Endothelial cell (in vitro differentiated cells): ENCODE measurements at places on chromosomes 1 and 21. TPM values are rescaled to one million over a fixed set of nuclear protein-coding genes. Genes with fewer than 3 reads are reported as not detected.

DNA sequence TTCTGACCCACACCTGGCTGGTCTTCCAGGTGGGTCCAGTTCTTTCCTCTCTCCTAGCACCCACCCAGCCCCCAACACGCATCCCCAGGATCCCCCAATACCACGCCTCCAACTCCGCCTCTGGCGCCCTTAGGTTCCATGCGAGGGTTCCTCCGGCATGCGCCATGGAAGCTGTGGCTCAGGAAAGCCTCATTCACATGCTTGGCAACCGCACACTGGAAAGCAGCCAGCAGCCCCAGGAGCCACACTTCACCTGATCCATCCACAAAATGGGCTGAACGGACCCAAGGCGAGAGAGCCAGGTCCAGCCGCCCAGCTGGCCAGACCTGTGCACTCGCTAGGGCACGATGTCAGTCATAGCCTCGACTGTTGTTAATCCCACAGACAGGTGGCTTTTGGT is 161.2 kb downstream of the PSMG1 start:
- no peak for DNase-seq

- DNase-seq, result no peak
Observed at GRCh38 chr1:171138980-171139379, 46.1 kb upstream of the FMO2 start.

GRCh38 chr1:226604560-226605317 is 56.2 kb downstream of the STUM start:
- DNase-seq, result no peak

DNA sequence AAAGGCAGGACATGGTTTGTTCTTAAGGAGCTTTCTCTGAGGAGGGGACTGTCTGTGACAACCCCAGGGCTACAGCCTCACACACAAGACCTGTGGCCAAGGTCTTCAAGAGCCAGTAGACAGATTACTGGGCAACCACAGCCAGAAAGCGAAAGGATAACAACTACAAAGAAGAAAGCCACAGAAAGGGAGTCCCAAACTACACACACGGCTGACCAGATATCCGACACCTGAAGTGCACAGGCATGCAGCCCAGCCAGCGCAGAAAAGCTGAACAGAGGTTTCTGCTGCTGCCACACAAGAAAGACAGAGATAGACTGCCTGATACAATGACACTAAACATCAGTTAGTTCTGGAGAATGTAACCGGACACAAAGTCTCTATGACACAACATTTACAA is 21.4 kb upstream of the NADK start:
- no peak for DNase-seq

DNA sequence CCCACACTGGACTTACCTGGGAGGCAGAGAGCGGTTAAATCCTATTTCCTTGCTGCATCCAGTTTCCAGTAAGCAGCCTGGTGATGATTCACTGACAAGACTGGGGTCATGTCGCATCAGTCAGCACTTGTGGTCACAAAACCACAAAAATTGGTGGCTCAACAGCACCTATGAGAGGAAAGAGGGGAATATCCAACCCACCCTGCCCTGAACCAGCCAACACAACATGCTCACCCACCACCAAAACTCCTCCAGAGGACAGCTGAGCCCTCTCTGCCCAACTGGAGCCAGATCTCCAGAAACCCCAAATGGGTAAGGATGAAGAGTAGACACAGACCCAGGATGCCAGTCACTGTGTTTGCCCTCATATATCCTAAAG is 64.0 kb downstream of the CD46 start:
- no peak for DNase-seq

DNA sequence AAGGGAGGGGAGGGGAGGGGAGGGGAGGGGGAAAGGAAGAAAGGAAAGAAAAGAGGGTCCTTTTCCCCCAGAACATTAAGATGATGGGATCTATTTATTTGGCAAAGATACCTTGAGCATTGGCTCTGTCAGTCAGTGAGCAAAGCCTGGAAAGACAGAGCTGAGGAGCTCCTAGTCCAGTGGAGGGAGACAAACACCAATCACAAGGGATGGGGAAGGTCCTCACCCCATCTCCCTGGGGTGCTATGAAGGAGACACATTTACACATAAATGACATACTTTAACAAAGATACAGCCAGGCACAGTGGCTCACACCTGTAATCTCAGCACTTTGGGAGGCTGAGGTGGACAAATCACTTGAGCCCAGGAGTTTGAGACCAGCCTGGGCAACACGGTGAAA is 154.9 kb upstream of the TIAM1 start:
- no peak for DNase-seq

DNA sequence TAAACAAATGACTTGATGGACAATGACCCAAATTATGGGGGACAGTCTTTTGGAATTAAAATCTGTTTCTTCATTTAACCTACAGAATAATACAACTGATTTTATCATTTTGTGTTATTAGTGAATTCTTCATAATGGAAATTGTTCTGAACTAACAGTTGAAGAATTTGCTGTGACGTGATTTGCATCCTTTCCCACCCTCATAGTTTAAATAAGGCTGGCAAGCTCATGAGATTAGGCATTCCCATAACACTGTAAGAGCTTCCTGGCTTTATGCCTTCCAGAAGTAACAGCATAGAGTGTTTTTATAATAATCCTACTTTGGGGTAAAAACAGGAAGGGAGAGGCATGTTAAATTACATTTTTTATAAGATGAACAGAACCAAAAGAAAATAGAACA is 95.7 kb downstream of the ATP6V1G3 start:
- no peak for DNase-seq

DNA sequence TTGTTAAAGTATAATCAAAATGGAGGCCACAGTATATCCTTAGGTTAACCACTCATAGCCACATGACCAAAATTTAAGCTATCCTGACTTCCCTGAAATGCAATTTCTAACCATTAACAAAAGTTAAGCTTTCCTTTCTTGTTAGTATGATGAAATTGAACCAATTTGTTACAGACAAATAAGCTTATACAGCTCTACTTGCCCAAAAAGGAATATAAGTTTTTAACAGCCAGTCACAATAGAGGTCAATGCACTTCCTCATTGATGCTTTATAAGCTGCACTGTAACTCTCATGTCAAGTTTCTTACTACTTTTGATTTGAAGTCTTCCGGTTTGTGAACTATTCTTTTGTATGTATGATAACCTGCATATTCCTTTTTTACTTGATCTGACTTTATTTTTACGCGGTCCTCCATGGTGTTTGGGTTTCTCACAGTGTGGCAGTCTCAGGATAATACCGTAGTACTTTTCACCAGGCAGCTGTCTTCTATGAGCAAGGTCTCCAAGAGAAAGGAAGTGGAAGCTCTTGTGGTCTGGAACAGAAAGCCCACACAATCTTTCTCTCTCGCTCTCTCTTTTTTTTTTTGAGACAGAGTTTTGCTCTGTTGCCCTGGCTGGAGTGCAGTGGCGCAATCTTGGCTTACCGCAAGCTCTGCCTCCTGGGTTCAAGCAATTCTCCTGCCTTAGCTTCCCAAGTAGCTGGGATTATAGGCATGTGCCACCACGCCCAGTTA is 331.6 kb downstream of the SRGAP2C start:
- DNase-seq, result no peak

- no peak for DNase-seq
Observed at GRCh38 chr1:238408737-238409136, 518.0 kb upstream of the ZP4 start.

GRCh38 chr21:45578176-45578801 is 36.0 kb upstream of the SLC19A1 start:
- no peak for DNase-seq

- no peak for DNase-seq
Observed at GRCh38 chr1:218558271-218558810, 213.2 kb downstream of the TGFB2 start.

DNA sequence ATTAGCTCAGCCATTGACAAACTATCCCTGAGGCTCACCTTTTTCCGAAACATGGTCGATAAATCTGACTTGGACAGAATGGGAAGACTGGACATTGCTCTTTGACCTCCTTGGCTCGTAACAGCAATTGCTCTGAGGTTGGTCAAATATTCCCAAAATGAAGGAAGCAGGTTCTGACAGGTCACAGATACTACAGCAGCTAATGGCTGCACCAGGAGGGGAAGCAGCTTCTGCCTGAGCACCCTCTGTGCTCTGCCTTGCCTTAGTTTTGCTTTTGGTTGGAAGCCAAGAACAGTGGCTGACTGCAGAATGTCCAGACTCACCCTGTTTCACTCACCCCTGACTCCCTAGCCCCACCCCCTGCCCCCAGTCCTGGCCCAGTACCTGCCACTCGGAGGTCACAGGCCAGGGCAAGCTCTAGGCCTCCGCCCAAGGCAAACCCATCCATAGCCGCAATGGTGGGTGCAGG is 15.4 kb downstream of the ECHDC2 start:
- DNase-seq, result no peak

GRCh38 chr1:179327679-179328078 is 34.1 kb downstream of the SOAT1 start:
- no peak for DNase-seq

DNA sequence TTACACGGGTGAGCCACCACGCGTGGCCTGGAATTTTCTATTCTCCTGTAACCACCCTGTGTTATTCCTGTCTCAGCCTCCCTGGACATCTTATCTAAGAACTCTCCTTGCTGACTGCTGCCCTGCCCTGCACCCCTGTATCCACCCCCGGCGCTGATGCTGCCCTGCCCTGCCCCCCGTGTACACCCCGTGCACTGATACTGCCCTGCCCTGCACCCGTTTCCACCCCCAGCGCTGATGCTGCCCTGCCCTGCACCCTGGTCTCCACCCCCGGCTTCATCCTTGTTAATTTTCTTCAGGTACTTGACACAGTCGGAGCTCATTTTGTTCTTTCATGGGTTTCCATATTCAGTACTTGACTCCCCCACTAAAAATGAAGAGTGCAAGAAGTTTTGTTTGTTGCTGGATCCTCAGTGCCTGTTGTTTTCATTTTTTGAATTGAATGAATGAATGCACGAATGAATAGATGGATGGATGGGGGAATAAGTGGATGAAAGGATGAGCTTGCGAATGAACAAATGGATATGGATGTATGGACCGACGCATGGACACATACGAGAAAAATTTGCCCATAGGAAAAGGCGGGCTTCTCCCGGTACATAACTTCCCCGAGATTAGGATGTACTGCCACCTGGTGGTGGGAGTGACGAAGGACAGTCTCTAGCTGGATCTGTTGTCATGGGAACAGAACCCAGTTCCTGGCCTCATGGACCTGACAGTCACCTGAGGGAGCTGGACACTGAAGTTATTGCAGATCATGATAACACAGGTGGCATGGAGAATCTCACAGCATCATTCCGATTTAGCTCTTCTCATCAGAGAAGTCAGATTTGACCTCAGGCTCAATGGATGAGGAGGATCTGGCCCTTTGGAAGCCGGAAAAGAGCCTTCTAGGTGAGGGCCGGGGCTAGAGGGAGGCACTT is 14.9 kb downstream of the AADACL4 start:
- DNase-seq, result peak; percentile 81

DNA sequence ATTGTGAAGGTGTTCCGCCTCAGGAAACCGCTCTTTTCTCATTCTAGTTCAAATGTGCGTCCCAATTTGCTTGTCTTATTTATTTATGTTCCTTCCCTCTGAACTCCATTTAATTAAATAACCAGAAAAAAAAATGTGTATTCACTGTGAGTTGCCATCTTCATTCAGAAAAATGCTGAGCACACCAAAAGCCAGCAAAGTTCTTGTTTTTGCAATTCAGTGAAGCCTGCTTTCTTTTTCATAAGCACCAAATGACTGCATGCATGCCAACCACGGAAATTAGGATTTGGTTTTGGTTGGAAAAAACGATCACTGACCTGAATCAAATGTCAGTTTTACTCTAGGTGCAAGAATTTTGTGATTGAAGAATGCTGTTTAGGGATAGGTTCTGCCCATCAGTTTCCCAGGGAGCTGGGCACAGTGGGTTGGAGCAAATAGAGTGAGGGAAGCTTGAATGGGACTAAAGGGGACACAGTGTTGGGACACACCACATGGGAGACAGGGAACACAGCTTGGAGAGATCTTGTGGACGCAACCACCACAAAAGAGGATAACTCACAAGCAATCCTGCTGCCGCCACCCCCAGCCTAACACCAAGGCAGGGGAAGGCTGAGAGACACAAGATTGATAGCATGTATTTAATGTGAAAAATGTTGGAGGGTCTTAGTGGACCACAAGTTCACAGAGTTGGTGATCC is 183.4 kb upstream of the GALNT2 start:
- no peak for DNase-seq

GRCh38 chr1:57752843-57753242 is 329.0 kb upstream of the DAB1 start:
- no peak for DNase-seq

DNA sequence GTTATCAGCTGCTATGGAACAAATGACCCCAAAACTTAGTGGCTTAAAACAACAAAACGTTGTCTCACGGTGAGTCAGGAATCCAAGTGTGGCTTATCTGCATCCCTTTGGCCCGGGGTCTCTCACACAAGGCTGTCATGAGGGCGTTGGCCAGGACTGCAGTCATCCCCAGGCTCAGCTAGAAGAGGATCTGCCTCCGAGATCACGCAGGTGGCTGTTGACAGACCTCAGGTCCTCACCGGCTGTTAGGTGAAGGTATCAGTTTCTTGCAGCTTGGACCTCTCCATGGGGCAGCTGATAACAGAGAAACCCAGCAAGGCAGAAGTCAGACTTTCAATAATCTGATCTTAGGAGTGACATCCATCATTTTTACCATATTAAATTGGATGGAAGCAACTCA is 52.7 kb upstream of the SYT6 start:
- no peak for DNase-seq

GRCh38 chr1:199302554-199302953 is 663.7 kb downstream of the PTPRC start:
- DNase-seq, result no peak

Gene CAMSAP2
- total RNA-seq, result 39.5 TPM

Gene FCAMR
- total RNA-seq, result not detected

Gene OXCT2
- 0.36 TPM for total RNA-seq

Gene ATP1A2
- 0.49 TPM for total RNA-seq

Gene KRTAP10-10
- total RNA-seq, result not detected

Gene ADAMTSL4
- total RNA-seq, result 0.36 TPM

Gene ZSWIM5
- 6.6 TPM for total RNA-seq

Gene TMEM51
- 23.5 TPM for total RNA-seq

Gene F3
- total RNA-seq, result 1.4 TPM
